ENCODE measurements at places on chromosomes 2 and 18. TPM values are rescaled to one million over a fixed set of nuclear protein-coding genes. Genes with fewer than 3 reads are reported as not detected.

DNA sequence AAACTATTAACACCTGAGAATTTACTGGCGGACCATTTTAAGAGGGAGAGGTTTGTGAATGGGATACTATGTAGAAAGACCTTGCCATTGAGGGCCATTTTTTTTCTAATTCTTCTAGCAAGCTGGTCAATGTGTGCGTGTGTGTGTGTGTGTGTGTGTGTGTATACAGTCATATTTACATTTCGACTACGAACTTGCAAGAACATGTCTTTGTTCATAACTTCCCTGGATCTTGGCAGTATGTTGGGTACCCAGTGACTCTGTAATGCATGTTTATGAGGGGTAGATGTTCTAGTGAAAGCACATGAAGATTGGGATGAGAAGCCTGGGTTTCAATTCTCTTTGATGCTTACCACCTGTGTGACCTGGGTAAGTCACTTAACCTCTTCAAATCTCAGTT is 133.6 kb downstream of the UBE2E3 start:
- no peak for DNase-seq

GRCh38 chr2:137829251-137829650 is 135.0 kb upstream of the HNMT start:
- no peak for DNase-seq

- DNase-seq = no peak
Measured at GRCh38 chr2:72415241-72415661, 267.6 kb upstream of the CYP26B1 start.

DNA sequence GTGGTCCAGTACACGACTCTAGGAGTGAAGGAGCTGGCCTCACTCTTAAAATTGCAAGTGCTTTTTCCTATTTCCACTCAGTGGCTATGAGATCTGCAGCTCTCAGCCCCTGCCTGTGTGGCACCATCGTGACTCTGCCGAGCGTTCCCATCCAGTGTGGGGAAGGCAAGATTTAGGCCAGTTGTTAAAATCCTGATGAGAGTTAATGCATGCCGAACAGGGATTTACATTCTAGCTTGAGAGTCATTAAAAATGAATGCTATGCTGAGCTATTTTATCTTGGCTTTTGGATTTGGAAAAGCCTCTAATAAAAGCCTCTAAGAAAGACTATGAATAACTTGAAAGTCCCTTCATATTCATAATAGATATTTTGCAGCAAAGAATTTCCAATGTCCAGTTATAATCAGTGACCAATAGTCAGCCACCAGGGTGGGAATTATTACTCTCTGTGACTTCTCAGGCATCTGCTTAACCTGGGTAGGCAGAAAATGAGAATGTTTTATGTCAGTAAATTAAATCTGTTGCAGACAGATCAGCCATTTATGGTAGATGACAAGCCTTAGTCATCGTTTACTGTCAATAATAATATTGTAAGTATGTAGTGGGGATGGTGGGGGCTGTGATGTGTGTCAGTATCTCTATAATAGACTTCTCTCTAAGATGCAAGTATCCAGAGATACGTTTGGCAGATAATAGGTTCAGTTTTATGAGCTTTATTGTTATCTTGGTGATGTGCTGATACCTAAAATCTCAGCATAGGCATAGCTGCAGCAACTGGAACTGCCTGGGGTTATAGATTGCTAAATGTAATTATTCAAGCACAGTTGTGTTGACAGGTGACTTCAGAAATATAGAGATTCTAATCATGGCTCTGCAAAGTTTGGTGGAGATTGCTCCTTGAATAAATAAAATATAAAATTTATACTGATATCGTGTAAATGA is 207.8 kb downstream of the SOCS6 start:
- no peak for DNase-seq

REL gene
- 202 TPM for total RNA-seq

CRYGC gene
- not detected for total RNA-seq
